ENCODE measurements at places on chromosomes 5 and 9.

DNA sequence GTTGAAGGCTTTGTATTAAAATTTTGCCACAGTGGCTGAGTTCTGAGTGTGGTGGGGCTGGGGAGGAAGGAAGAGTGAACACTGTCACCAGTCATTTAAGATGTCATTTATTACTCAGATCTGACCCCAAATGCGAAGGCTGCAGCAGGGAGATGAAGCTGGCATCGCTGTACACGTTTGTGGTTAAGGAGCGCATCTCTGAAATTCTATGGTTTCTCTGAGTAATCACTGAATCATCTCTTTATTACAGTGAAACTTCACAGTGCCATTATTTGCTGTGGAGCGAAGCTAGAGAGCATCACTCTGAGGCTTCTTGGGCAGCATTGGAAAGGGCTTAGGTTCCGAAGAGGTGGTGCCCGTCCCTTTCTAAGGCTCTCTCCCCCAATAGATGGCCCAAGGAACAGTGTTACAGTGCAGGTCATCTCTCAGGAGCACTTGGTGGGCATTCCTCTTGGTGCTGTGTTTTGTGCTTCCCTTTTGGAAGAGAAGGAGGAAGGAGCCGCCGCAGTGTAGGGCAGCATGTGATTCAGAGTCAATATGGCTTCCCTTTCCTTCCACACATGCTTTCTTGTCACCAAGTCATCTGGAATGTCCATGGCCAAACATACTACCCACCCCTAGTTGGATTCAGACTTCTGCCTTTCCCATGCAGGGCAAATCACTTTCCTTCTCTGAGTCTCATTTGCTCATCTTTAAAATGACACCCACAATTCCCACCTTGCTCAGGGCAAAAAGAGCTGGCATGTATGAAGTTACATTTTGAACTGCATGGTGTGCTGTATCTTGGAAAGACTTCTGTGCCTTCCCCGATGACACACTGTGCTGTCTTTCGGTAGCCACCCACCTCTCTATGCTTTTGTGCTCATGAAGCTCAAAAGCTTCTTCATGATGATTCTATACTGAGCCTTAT lies 9.3 kb upstream of the TEX48 start:
- DNase-seq, result no peak

GRCh38 chr5:163407034-163407655 lies 30.2 kb upstream of the CCNG1 start:
- no peak for DNase-seq

- DNase-seq, result peak; percentile 15
These were observed 287.8 kb upstream of the TMEM161B start for GRCh38 chr5:88556406-88556805.

DNA sequence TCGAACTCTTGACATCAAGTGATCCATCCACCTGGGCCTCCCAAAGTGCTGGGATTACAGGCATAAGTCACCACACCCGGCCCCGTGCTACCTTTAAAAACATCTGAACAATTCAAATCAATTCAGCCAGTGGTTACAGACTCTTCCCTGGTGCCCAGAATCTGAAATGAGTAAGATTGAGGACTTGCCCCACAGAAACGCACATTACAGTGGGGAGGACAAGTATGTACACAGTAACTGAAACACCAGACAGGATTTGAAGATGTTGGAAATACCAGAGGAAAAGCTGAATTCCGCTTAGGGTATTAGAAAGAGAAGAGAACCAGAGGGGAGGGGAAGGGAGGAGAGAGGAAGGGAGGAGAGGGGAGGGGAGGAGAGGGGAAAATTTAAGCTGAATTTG lies 17.8 kb downstream of the NIM1K start:
- no peak for DNase-seq

GRCh38 chr9:89640801-89641200 lies 36.0 kb downstream of the GADD45G start:
- DNase-seq, result no peak

DNA sequence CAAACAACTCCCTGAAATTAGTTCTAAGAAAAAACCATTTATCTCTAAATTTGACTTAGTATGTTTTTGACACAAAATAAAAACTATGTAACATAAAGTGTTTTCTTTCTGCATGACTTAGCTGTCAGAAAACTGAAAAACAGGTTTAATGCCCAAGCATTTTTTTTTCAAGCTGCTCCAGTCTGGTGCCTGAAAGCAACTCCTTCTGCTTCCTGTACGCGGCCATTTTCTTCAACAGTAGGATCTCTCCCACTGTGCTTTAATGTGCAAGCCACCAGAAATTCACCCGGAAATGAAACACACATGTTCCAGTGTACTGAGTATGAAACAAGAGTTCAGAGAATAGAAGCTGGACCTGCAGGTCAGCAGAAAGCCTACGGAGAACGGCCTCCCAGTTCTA lies 161.2 kb downstream of the MED27 start:
- DNase-seq, result no peak

DNA sequence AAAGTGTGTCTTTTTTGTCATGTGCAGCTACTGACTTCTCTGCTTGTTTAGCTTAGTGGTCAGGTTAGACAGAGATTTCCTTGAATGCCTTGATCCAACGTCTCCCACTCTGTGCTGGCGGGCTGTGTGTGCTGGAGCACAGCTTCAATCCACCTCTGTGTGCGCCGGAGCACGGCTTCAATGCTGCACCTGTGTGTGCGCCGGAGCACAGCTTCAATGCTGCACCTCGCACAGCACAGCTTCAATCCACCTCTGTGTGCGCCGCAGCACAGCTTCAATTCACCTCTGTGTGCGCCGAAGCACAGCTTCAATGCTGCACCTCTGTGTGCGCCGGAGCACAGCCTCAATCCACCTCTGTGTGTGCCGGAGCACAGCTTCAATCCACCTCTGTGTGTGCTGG lies 69.0 kb upstream of the PHYKPL start:
- DNase-seq, result no peak

DNA sequence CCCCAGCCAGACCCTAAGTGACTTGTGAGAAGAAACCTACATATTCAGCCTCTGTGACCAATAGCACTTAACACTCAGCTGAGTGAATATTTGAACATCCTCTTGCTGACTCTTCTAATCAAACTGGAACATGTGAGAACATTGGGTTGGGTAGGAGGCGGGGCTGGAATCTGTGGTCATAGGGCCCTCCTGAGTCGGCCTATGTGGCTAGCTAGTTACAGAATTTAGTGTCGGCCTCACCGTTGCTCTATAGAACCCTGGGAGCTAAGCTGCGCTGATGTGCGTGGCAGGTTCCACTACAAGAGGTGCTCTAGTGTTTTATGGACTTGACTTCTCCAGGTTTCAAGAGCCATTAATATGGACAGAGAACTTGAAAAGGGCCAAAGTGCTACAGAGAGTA lies 138.8 kb downstream of the DROSHA start:
- no peak for DNase-seq

DNA sequence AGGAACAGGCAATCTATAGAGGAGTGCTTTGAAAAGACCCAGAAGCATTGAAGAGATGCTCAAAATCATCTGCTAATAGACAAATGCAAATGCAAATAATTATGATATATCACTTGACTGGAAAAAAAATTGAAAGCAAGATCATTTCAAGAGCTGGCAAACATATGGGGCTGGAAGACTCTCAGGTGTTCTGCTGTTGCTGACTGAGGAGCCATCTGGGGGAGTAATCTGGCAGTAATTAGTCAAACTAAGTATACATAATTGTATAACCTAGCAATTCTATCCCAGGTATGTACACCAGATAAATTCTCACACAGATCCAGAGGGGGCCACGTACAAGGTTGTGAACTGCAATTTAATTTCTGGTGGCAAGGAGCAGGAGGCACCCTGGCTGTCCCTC lies 4.6 kb upstream of the HMHB1 start:
- DNase-seq, result no peak

- DNase-seq, result no peak
These were observed 87.7 kb downstream of the AUH start for GRCh38 chr9:91273853-91274552.

GRCh38 chr9:89465001-89465451 lies 32.9 kb downstream of the SEMA4D start:
- DNase-seq, result no peak

DNA sequence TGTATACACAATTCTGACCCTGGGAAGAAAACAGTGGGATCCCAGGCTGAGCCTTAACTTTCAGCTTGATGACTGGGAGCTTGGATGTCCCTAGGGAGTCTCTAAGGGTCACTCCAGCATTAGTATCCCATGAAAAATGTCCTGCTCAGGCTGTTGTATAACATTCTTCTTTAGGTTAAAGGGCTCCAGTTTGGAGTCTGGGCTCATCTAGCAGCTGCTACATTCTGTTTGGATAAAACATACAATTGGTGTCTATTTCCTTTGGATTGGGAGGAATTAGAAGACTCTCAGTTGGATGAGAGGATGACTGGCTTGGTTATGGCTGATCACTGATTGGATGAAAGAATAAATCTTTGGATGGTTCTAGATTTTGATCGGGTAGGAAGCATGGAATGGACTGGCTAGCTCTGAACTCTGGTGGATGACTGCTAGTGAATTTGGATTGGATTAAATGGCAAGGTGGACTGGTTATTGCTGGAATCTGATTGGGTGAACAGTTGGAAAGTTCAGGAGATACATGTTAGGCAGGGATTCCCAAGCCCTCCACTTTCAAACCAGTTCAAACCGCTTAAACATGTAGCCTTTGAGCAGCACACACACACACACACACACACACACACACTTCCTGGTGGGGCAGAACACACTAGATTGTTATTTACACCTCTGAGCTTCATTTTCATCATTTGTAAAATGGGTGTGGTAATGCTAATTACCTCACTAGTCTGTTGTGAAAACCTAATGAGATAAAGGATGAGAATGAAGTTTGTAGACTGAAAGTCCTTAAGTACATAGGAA lies 7.1 kb upstream of the MYOZ3 start:
- no peak for DNase-seq

- DNase-seq, result no peak
These were observed 174.4 kb downstream of the SLIT3 start for GRCh38 chr5:169126481-169127021.

DNA sequence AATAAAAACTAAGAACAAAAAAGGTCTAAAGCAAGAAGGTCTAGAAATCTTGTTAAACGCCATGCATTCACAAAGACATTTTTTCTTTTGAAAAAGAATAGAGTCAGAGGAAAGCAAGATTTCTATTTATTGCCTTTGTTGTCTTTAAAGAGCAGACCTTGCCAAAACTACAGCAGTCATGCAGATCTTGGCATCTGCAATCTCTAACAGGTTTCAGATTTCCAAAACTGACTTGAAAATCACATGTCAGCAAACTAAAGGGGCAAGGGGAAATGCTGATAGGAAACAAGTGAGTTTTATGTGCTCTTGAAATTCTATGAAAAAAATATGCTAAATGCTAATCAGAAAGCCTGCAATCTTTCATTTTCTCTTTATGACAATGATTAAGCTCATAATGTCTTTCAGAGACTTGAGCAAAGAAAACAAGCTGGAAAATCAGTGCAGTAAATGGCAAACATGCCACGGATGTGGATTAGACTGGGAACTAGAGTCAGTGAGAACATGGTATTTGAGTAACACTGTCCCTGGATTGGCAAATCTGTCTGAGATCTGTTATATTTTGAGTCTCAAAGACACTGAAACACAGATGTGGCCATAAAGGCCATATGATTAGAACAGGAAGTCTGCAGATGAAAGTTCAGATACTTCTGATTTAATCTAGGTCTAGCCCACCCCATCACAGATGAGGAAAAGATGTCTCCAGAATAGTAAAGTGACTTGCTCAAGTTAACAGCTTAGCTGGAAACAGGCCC lies 361.4 kb upstream of the RPS23 start:
- no peak for DNase-seq

DNA sequence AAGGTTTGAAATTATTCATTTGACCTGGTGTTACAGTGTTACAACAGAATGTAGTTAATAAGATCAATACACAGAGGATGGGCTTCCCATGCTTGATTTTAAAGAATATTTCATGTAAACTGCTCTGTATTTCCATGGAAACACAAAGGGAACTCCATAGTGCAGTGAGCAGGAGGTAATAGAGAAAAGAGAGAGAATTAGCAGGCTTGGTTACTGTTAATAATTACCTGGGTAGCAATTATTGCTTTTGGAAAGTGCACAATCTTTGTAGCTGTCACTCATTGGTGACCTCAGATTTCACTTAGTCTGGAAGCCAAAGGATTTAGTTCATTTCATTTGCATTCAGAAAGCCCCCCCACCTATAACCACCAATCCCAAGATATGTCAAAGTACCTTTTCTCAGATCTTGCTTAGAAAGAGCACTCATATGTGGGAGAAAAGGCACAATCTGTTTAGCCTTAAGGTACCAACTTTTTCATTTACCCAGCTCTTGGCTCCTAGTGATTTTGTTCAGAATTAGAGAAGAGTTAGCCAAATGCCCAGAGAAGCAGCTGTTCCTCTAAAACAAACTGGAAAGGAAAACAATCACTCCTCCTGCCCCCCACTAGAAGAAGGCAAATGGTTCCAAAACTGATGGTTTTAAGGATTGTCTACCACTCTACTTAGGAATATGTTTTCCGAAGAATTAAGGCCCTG lies 234.5 kb upstream of the SLC24A2 start:
- DNase-seq, result no peak

DNA sequence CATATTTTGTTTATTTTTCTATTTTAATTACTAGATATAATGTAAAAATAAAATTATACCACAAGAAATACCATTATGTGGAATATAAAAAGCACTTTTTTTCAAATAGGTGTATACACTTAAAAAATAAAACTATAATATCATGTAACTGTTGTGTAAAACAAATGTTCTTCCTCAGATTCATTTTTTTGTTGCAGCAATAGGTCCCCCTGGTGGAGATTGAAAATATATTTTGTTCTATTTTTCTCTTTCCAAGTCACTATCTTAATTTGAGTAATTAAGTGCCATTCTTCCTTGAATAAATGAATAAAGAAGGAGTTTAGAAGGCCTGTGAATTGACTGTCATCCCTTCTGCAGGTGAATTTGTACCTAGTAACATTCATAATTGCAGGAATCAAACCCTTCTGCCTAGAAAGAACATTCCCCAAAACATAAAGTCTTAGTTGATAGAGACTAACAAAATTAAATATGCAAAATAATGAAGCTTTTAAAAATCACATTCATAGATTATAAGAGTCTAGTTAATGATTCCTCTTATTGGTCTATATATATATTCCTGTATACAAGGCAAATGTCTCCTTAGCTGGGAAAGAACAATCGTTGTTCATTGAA lies 23.4 kb downstream of the CETN3 start:
- DNase-seq, result no peak

DNA sequence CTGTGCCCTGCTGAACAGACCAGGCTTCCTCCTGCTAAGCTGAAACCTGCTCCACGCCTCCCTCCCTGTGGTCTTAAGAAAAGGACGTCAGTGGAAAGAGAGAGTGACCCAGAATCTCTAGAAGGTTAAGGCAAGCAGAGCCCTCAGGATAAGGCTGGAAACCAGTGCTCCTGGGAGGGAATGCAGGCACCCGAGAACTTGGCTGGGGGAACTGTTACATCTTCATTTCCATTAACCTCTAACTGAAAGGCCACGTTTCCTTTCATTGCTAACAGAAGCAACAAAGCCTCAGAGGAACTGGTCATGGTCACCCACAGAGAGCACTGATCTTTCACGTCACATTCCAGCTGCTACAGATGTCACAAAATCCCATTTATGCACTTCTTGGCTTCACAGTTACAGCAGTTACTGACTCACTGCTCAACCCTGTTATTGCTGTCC lies 26.1 kb upstream of the AKNA start:
- no peak for DNase-seq

Data from HEK293T (cell line).